ENCODE measurements at places on chromosomes 2 and 18. TPM values are rescaled to one million over a fixed set of nuclear protein-coding genes. Genes with fewer than 3 reads are reported as not detected.

DNA sequence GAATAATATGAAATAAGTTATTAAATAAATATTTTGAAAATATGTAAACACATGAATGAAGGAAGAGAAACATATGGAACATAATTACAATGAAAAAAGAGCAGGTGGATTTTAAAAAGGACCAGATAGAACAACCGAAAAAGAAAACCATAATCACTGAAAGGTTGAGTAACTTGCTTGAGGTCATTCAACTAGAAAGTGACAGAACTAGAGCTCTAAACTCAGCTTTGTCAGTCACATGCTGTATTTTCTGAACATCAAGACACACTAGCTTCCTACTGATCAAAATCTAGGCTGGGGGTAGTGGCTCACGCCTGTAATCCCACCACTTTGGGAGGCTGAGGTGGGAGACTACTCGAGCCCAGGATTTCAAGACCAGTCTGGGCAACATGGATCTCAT lies 30.0 kb upstream of the ITGAV start:
- no peak overlapping the region for H3K4me3 ChIP-seq
- no peak overlapping the region for H3K27ac ChIP-seq
- no peaks in the 10 kb centered on the region for H3K36me3 ChIP-seq

The RFTN2 gene
- 2.4 TPM for total RNA-seq

DNA sequence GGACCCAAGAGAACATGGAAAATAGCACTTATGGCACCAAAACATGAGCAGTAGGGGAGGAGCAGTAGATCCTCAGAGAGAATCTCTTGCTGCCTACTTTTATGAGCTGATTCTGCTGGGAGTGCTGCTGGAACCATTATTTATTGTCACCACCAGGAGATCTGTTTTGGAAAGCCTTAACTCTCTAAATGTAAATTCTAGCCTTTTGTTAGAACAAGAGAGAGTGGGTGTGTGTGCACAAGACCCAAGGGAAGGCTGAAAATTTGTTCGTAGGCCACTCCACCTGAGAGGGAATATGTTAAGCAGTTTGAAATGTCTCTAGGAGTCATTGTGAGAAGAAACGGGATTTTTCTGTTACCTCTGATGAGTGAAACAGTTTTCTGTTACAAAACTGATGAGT lies 16.2 kb upstream of the FAM237A start:
- DNase-seq, result no peak
- peaks cover 5% of the 10 kb centered on the region for H3K4me1 ChIP-seq

The GPR75 gene
- total RNA-seq, result 4.1 TPM

GRCh38 chr2:53182601-53183000 lies 585.0 kb upstream of the CHAC2 start:
- DNase-seq, result no peak
- peaks cover 2% of the 10 kb centered on the region for H3K4me1 ChIP-seq
- no peak overlapping the region for H3K27ac ChIP-seq
- no peak overlapping the region for H3K4me3 ChIP-seq
- H3K27me3 ChIP-seq, result no peaks in the 10 kb centered on the region

DNA sequence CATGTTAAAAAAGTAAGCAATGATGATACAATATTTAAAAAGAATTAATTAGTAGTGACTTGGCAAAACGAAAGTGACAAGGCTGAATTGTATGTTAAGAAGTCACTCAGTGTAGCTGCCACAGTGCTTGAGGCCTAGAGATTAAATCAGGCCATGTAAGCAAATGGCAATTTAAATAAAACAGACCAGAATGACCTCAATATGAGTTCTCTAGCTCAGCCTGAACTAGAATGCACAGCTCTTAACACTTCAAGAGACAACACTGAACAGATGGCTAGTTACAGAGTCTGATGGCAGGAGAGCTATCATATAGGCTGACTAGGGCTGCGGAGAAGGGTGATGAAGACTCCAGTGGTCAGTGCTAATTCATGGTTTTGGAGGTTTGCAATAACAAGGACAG lies 117.9 kb upstream of the ZBTB14 start:
- no peak for DNase-seq
- H3K4me3 ChIP-seq, result no peak overlapping the region
- H3K36me3 ChIP-seq, result no peaks in the 10 kb centered on the region
- no peak overlapping the region for H3K27ac ChIP-seq
- no peaks in the 10 kb centered on the region for H3K27me3 ChIP-seq

DNA sequence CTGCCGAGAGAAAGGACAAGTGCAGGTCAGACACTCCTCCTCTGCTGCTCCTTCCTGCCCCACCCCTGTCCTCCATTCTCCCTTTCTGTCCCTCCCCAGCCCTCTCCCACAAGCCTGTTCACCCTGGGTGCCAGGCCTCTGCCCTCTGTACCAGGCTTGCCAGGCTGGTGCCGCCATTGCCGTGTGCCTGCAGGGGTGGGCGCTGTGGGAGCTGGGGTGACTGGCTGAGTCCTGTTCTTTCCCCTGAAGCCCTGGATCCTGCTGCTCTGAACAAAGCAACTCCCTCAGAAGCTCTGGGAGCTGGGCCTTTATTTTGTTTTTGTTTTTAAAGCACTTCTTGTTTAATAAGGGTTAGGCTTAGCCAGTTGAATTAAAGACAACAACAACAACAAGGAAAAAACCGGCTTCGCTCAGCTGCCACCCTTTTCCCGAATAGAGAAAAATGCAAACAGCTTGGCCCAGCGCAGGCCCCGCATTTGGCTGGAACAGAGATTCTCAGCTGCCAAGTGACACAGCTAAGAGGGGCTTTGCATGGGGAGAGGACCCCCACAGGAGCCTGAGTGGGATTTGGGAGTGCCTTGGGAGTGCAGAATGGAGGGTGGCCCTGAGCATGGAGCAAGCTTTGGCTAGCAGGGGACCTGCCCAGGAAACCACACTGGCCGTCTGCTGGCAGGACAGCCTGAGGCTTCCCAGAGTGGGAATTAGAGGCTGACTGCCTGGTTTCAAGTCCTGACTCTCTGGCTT lies 9.1 kb downstream of the PCARE start:
- H3K27ac ChIP-seq, result no peak overlapping the region
- H3K4me1 ChIP-seq, result peaks cover 13% of the 10 kb centered on the region
- H3K27me3 ChIP-seq, result no peaks in the 10 kb centered on the region

DNA sequence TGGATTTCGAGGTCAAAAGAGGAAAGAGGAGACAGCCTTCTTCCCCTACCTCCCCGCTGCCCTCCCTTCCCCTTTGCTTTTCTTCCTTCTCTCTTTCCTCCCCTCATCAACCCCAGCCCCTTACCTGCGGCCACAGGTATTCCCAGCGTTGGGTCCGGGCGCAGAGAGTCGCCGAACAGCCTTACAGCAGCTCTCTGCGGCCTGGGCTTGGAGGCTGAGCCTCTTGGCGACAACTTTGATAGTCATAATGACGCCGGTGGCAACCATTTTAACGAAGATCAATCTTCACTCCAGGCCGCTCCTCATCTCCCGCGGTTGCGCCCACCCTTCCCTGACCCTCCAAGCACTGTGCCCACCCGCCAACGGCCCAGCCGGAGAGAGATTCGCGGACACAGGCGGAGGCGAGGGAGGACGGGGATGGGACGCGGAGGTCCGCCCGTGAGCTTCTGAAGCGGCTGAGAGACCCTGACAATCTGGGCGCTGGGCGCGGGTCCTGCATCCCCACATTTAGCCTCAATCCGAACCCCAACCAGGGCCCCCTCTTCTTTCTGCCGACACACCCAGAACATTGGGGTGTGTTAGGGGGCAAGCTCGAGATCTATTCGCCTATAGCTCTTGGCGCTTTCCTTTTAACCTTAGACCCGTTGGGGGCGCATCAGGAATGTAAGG lies 1.5 kb upstream of the EVX2 start:
- no peaks in the 10 kb centered on the region for H3K36me3 ChIP-seq
- no peak overlapping the region for H3K27ac ChIP-seq
- H3K4me1 ChIP-seq, result no peaks in the 10 kb centered on the region
- no peak for DNase-seq

- 0 out of 2 replicates have a peak, but pooled peaks cover 2% of the 10 kb centered on the region for H3K4me1 ChIP-seq
- no peak for DNase-seq
- H3K27me3 ChIP-seq, result no peaks in the 10 kb centered on the region
These were observed 25.1 kb upstream of the SGPP2 start for GRCh38 chr2:222399038-222399783.

DNA sequence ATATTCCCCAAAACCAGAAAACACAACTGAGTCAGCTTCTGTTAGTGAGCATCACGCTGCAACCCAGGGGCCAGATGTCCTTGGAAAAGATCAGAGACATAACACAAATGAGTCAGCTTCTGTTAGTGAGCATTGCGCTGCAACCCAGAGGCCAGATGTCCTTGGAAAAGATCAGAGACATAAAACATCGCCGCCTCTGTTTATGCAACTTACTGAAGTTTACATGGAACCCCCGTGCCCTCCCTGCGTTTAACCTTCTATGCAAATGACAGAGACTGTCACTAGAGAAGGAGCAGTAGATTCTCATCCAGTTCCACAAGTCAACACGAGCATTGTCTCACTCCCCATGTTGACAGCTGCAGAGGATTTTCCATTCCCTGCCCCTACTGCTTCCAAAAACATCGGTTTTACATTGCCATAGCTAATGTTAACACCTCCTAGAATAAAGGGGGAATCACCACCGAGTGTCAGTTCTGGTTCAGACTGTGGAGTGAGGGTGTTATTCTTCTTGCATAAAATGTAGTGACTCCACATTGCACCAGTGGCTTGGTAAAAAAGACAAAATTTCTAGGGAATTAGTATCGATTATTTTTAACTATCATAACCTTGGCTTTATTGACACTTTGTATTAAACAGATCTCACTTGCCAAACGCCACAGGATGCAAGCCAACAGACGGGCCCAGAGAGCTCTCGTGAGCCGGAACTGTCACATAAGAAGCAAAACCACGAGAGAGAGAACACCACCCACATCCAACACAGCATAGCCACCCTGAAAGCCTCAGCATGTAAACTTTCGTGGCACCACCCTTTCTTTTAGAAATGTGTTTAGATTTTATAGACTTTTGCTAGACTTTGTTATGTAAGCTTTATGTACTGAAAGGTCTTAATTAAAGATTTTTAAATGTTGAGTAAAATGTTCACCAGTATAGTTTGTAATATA lies 87.7 kb downstream of the SH3YL1 start:
- H3K4me3 ChIP-seq, result no peak overlapping the region
- H3K27me3 ChIP-seq, result no peaks in the 10 kb centered on the region
- no peaks in the 10 kb centered on the region for H3K36me3 ChIP-seq
- DNase-seq, result no peak
- H3K27ac ChIP-seq, result no peak overlapping the region

The CENPA gene
- 30.9 TPM for total RNA-seq

- H3K4me3 ChIP-seq, result no peak overlapping the region
- no peaks in the 10 kb centered on the region for H3K27me3 ChIP-seq
- H3K27ac ChIP-seq, result no peak overlapping the region
- 0 out of 2 replicates have a peak, but pooled peaks cover 5% of the 10 kb centered on the region for H3K4me1 ChIP-seq
These were observed 279.1 kb downstream of the ZNF407 start for GRCh38 chr18:74876630-74877243.

- no peak overlapping the region for H3K27ac ChIP-seq
- no peaks in the 10 kb centered on the region for H3K4me1 ChIP-seq
- DNase-seq, result no peak
- no peak overlapping the region for H3K4me3 ChIP-seq
- no peaks in the 10 kb centered on the region for H3K27me3 ChIP-seq
These were observed 30.8 kb downstream of the THAP4 start for GRCh38 chr2:241606186-241606585.

DNA sequence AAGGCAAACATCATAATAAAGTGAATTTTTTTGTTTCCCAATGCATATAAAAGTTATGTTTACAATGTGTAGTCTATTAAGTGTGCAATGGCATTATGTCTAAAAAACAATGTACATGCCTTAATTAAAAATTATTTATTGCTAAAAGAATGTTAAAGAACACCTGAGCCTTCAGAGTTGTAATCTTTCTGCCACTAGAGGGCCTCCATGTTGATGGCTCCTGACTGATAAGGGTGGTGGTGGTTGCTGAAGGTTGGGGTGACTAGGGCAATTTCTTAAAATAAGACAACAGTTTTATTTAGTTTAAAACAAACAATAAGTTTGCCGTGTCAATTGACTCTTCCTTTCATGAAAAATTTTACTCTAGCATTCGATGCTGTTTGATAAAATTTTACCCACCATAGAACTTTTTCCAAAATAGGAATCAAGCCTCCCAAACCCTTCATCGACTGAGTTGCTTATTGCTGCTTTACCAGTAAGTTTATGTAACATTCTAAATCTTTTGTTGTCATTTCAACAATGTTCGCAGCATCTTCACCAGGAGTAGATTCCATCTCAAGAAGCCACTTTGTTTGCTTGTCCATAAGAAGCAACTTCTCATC lies 32.3 kb downstream of the MAP3K2 start:
- no peaks in the 10 kb centered on the region for H3K4me1 ChIP-seq
- no peak for DNase-seq
- H3K27me3 ChIP-seq, result no peaks in the 10 kb centered on the region
- H3K36me3 ChIP-seq, result no peaks in the 10 kb centered on the region
- no peak overlapping the region for H3K4me3 ChIP-seq

GRCh38 chr2:10101491-10101890 lies 21.0 kb upstream of the RRM2 start:
- no peak overlapping the region for H3K4me3 ChIP-seq
- no peak overlapping the region for H3K27ac ChIP-seq
- no peaks in the 10 kb centered on the region for H3K4me1 ChIP-seq
- DNase-seq, result no peak
- no peaks in the 10 kb centered on the region for H3K36me3 ChIP-seq

GRCh38 chr2:92072461-92073035 lies 2798.7 kb upstream of the TEKT4 start:
- no peak for DNase-seq
- no peak overlapping the region for H3K4me3 ChIP-seq
- no peaks in the 10 kb centered on the region for H3K4me1 ChIP-seq

DNA sequence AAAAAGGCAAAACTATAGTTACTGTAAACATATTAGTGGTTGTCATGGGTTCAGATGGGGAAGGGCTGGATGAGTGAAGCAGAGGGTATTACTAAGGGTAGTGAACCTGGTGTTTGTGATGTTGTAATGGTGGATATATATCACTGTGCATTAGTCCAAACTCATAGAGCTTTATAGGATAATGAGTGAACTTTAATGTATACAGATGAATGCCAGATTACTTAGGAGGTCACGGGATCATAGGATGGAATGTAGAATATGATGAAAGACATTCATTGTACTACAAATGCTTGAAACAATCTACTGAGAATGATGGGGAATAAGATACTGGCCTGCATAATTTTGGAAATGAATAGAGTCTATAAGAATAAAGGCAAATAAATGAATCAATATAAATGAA lies 226.7 kb upstream of the ZNF804A start:
- DNase-seq, result no peak
- H3K36me3 ChIP-seq, result no peaks in the 10 kb centered on the region
- no peaks in the 10 kb centered on the region for H3K27me3 ChIP-seq
- peaks cover 3% of the 10 kb centered on the region for H3K4me1 ChIP-seq
- H3K27ac ChIP-seq, result no peak overlapping the region

GRCh38 chr2:113692698-113693428 lies 63.6 kb downstream of the SLC35F5 start:
- no peaks in the 10 kb centered on the region for H3K36me3 ChIP-seq
- no peaks in the 10 kb centered on the region for H3K27me3 ChIP-seq
- no peak overlapping the region for H3K4me3 ChIP-seq
- no peak for DNase-seq
- H3K27ac ChIP-seq, result no peak overlapping the region

The RAD51AP2 gene
- total RNA-seq, result 0.08 TPM

The TBR1 gene
- not detected for total RNA-seq

The ANKRD62 gene
- total RNA-seq, result not detected

Measured in H1 (cell line).